ENCODE measurements at places on chromosomes 7 and 10.

GRCh38 chr10:123153486-123154091, 613 bp upstream of the BUB3 start:
- DNase-seq: no peak

- no peak for DNase-seq
These were observed 327.2 kb downstream of the GALNT17 start for GRCh38 chr7:71459132-71459531.

DNA sequence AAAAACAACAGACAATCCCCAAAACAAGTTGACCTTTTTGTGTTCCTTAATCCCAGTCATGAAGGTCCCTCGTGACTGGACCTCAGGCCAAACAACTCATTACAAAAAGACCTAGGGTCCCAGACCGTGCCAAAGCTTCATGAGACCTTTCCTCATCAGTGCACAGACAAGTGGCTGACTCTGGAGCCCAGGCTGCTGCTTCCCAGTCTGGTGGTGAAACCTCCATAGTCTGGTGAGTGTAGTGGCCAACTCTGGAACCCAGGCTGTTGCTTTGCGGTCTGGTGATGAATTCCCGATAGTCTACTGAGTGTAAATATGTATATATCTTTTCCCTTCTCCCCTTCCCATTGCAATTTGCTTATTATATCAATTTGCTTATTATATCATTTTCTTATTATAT, 22.1 kb upstream of the SLC18A3 start:
- no peak for DNase-seq

GRCh38 chr10:114735946-114736345, 77.9 kb upstream of the ABLIM1 start:
- DNase-seq: no peak

DNA sequence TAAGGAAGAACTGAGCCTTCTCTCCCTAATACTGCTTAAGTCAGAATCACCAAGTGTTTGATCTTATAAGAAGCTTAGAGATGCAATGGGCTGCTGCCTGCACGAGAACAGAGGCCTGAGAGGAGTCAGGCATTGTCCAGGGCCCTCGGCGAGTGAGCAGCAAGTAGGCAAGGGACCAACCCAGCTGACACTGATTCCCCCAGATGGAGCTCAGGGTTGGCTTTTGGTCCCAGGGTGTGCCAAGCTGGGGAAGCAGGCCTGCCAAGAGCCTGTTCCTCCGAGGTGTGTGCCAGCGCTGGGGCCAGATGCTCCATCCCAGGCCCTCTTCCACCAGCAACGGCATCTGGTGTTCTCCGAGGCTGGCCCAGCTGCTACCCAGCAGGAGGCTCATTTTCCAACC, 222.0 kb upstream of the ZMIZ1 start:
- no peak for DNase-seq

DNA sequence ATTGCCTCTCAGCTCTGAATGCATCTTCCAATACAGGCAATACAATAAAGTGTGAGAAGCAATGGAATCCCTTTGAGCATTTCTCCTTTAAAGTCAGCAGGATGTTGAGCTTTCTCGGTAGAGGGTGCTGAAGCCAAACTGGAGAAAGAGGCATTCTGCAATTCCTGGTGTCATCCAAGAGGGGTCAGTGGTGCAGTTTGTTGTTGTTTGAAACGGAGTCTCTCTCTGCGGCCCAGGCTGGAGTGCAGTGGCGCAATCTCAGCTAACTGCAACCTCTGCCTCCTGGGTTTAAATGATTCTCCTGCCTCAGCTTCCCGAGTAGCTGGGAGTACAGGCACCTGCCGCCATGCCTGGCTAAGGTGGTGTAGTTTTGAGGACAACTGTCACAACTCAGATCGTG, 486.5 kb downstream of the CALN1 start:
- no peak for DNase-seq

DNA sequence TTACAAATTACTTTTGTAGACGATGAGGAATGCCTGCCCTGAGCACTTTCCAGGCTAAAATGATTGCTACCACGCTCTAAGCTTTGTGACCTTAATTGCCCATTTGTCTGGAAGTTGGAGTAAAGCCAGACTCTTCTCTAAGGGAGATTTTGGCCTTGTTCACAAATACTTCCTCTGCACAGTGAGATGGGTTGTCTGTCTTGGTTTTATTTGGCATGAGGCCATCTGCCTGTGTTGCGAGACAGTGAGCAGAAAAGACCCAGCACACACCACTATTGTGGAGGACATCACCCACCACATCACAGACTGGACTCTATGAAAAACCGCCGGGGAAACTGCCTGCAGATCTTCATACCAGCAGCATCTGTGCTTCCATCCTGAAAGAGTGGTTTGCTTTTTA, 138.4 kb downstream of the BICC1 start:
- no peak for DNase-seq

DNA sequence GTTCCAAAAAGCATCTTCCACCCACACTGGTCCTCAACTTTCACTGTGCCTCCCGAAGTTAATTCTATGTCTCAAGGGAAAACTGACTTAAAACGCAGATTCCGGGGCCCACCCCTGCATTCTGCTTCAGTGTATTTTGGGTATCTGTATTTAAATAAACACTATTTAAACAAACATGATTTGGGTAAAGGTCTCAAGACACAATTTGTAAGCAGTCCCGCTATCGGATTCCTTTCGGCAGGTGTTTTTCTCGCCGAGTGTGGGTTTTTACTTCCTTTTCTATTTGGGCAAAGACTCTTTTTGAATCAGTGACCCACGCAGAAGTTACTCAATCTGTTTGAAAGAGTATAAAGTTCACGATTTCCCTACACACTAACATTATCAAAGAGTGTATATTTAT, 1.2 kb downstream of the PDIA4 start:
- DNase-seq: no peak

DNA sequence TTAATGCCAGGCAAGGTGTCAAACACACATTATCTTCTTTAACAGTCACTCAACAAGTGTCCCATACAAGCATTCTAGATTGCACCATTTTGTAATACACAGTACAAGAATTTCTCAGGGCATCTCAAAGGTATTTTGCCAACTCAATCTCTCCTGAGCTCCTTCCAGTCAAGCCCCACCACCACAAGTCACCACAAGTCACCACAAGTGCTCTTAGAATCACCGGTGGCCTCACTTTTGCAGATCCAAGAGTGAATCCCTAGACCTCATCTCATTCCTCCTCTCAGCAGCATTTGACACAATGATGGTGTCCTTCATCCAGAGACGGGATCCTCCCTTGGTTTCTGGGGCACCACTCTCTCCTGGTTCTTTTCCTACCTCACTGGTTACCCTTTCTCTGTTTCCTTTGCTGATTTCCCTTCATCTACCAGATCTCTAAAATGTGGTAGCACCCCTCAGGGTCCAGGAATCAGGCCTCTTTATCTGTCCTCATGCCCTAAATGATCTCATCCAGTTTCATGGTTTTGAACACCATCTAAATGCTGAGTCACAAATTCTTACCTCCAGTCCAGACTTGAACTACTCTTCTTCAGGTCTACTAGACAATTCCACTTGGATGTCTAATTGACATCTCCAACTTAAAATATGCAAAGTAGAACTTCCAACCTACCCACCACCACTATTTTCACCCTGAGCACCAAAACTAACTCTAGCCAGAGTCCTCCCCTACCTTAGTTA, 26.9 kb downstream of the VPS41 start:
- DNase-seq: no peak

GRCh38 chr10:131812736-131813604, 87.8 kb upstream of the PPP2R2D start:
- no peak for DNase-seq

GRCh38 chr10:107163881-107164861, at the start of gene SORCS1:
Gene SORCS1 (minus strand): TSS chr10:107164706.
- DNase-seq: no peak

- no peak for DNase-seq
These were observed 2.3 kb downstream of the DNTT start for GRCh38 chr10:96306516-96306915.

DNA sequence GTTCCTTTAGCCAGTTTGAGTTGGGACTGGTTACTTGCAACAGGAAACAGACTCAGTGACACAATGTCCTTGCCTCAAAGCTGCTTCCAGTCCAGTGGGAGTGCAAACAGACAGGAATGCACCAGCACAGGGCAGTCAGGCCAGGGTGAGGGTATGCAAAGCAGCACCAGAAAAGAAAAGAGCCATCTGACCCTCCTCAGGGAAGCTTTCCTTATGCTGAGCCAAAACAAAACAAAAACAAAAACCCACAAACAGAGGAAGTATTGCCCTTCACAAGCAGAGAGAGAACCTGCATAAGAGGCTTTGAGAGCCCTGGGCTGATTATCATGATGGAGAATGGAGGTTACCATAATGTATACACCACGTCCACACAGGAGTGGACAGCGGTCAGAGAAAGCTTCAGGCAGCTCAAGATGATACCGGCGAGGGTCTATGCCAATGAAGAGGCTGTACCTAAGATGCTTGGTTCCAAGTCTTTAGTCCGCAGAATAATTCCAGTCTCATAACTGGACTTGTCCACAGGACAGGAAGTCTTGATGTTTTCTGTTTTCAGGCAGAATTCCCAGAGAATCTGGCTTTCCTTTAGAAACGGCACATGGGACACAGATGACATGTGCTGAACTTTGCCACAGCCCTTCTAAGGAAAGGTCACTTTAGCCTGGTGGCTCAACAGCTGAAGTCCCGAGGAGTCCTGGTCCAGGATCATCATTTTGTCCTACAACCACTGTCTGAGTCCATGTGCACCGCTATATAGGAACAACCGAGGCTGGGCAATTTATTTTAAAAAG, 263.3 kb downstream of the TNS3 start:
- no peak for DNase-seq

DNA sequence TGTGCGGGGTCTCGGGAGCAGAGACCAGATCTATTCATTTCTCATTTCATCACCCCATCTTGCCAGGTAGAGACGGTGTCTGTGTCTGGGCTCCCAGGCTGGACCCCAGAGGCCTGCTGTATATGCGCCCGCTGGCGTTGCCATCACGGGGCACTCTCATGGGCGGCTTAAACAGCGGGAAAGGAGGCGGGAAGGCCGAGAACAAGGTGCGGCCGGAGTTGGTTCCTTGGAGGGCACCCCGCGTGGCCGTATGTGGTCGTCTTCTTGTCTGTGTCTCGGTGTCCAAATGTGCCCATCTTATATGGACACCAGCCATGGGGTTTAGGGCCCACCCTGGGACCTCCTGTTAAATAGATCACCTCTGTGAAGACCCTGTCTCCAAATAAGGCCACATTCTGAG, 2.1 kb upstream of the CFAP46 start:
- DNase-seq: no peak

DNA sequence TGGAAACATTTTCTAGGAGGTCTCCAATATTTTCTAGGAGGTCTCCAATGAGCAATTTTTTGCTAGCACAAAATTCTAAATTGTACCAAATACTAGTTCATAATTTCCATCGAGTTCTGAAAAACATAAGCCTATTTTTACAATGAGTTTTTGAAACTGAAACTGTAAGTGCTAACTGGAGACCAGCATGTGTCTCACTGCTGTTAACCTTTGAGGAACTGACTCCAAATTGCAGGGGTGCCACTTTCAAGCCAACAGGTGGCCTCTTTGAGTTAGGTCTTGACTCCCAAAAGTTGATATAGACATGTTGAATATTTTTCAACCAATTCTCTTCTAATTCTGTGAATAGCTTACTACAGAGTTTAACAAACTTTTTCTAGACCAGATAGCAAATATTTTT, 58.8 kb downstream of the CAV1 start:
- no peak for DNase-seq

- DNase-seq: no peak
These were observed 10.0 kb downstream of the GLI3 start for GRCh38 chr7:42227021-42227420.

- DNase-seq: no peak
These were observed 70.9 kb downstream of the SYPL1 start for GRCh38 chr7:106041140-106041717.

GRCh38 chr7:96246919-96247318, 75.0 kb downstream of the SLC25A13 start:
- DNase-seq: no peak

DNA sequence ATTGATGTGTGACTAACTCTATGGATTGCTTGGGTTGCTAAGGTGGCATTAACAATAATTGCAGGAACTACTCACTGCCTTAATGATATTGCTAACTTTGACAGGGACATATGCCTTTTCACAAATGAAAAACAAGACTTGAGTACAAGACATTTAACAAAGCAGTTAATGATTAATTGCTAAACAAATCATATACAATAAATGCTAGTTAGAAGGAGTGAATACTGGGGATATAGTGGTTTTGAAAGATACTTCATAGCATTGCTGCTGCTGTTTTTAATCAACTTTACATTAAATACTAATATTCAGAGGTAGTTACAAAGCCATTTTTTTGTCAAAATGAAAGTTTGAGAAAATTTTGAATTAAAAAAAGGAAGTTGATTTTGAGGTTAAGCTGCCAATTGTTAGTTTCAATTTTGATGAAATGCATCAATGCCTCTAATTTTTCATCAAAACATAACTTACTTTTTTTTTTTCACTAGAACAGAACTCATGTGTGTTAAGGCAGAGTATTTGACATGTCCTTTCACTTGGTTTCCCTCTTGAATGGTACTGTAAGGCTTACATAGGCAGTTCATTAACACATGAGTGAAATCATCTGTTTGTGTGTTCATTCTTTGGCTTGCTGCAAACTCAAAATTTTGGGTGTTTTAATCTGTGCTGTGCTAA, 106.2 kb upstream of the SEMA3D start:
- DNase-seq: no peak

- no peak for DNase-seq
These were observed 16.1 kb downstream of the KMT2C start for GRCh38 chr7:152419473-152420429.
